ENCODE measurements at places on chromosomes 4 and X.

DNA sequence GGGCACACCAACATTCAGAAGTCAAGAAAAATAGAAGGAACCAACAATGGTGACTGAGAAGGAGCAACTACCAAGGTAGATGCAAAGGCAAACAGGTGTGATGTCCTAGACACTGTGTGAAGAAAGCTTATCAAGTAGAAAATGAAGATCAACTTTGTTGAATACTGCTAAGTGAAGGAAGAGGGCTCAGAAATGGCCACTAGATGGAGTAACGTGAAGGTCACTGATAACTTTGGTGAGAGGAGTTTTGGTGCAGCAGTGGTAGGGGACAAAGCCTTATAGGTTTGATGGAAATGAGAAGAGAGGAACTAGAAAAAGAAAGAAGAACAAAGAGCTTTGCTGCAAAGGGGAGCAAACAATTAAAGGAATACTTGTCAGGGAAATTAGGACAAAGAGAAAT lies 23.5 kb downstream of the OTC start:
- DNase-seq = no peak

- no peak for DNase-seq
Observed at GRCh38 chr4:162101337-162101736, 62.5 kb downstream of the FSTL5 start.

DNA sequence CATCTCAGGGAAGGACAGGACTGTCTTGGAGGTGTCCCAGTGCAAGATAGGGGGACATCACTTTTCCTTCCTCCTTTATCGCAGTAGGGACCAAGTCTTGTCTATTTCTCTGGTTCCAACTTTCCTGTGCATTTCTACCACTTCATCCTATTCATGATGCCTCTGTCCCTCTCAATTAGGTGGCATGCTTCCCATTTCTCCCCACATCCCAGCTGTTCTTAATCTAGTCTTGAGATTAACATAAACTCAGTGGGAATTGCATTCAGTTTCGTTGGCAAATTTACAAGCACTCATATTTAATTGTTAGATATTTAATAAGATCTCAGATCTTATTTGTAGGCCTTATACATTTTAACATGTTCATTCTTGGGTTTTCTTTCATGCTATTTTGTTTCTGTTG lies 15.7 kb upstream of the ODAM start:
- DNase-seq = no peak

- DNase-seq = no peak
Observed at GRCh38 chr4:80876810-80877209, 153.7 kb upstream of the BMP3 start.

- no peak for DNase-seq
Observed at GRCh38 chr4:154030746-154031145, 241.9 kb upstream of the SFRP2 start.

GRCh38 chr4:85805891-85806290 lies 330.9 kb downstream of the ARHGAP24 start:
- no peak for DNase-seq

- peak; percentile 74 for DNase-seq
Observed at GRCh38 chr4:7365462-7366179, 69.1 kb downstream of the PSAPL1 start.

DNA sequence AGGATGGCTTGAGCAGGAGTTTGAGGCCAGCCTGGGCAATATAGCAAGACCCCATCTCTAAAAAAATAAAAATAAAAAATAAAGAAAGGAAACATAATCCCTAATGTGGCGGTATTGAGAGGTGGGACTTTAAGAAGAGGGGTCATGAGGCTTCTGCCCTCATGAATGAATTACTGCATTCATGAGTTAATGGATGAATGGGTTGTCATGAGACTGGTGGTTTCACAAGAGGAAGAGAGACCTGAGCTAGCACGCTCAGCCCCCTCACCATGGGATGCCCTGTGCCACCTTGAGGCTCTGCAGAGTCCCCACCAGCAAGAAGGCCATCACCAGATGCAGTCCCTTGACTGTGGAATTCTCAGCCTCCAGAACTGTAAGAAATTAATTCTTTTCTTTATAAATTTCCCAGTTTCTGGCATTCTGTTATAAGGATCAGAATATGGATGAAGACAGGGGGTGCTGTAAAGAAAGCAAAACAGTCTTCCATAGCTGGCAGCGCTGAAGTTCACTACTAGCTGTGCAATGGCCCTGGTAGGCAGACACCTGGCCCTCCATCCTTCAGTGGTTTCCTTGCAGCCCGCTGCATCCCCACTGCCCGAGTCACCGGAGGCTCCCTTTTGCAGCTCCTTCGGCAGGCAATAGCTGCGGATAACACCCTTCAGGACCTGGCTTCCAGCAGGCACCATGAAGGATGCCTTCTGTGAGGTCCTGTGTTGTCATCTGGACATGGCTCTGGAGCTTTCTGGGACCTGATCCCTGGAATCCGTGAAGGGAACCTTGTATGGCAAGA lies 44.8 kb upstream of the NSG1 start:
- DNase-seq = no peak

GRCh38 chr4:76526585-76526990 lies 91.6 kb downstream of the SHROOM3 start:
- DNase-seq = no peak

DNA sequence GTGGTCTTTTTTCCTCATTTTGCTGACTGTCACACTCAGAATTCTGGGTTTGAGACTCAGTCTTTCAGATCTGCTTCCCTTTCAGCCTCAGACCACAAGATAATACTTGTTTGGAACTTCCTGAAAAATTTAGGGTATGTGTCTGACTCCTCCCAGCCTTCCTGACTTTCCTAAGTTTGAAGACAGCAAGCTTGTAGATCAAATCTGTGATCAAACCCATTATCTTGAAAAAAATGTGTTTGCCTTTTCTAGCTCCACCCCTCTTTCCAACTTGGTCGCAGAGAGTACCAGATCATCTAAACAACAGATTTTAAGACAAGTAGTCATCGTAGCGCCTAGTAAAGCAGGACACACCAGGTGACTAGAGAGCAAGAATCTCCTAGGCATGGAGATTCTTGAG lies 9.9 kb downstream of the BCAP31 start:
- no peak for DNase-seq

GRCh38 chrX:63652086-63652765 lies 132.8 kb downstream of the ARHGEF9 start:
- DNase-seq = no peak

All from cerebellum (tissue), 4 donors.